ENCODE measurements at places on chromosomes 16 and 17.

DNA sequence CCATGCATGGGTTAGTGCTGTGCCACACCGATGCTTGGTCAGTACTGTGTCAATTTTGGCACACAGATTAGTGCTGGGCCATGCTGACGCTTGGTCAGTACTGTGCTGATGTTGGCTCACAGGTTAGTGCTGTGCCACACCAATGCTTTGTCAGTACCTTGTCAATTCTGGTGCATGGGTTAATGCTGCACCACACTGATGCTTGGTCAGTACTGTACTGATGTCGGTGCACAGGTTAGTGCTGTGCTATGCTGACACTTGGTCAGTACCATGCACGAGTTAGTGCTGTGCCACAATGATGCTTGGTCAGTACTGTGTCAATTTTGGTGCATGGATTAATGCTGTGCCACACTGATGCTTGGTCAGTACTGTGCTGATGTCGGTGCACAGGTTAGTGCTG, 103.0 kb downstream of the NPIPB11 start:
- no peak for DNase-seq

GRCh38 chr17:72118335-72119076, 2.3 kb upstream of the SOX9 start:
- peak; percentile 69 for DNase-seq

DNA sequence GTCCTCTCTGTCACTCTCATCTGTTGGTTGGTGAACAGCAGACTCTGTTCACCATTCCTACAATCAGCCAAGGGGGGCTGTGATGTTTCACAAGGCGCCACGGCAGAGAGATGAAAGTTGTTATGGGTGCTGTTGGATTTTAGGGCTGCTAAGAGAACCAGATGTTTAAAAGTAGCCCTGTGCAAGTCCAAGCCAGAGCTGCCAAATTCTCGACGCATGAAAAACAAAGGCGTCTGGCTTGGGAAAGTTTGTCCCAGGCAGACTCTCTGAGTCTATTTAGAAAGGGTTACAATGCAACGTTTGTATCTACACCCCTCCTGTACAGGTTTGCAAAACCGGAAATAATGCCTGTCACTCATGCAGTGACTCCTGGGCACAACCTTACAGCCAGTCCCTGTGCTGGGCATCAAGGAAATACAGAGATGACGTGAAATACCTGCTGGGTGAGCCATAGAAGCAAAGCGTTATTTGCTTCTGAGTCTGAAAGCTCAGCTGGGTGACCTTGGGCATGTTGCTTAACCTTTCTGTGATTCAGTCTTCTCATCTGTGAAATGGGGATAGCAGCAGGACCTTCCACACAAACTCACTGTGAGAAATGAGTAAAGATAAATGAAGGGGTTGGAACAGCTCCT, 74.8 kb downstream of the XYLT1 start:
- DNase-seq, result no peak

DNA sequence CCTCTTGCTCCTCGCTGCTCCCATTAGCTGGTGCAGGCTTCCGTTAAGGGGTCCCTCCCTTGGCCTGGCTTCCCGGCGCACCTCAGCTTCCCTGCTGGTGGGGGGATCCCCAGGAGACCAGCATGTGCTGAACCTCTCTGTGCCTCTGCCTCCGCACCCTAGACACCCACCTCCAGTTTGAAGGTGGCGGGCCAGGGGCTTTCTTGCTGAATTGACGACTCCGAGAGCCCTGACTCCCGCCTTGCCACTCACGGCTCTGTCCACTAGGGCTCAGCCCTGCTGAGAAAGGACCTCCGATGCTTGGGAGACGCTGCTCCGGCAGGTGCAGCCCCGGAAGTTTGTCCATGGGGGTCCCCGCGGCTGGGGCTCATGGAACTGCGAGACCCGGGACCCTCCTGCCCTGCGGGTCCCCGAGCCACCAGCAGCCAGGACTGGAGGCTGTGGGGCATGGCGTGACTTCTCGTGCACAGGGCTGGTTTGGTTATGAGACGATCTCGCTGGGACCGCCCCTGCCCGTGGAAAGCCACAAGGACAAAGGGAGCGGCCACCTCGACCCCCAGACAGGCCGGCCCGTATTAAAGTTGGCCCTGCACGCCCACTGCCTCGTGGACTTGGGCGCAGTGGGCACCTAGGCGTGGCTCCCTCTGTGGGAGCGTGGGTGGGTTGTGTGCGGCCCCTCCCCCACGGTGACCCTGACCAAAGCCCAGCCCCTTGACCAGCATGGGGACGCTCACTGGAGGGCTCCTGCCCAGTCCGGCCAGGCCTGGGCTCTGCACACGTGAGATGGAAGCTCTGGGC, 8.1 kb downstream of the CHMP6 start:
- no peak for DNase-seq

- DNase-seq, result no peak
These were observed 977.2 kb downstream of the CDH11 start for GRCh38 chr16:64144617-64145016.

DNA sequence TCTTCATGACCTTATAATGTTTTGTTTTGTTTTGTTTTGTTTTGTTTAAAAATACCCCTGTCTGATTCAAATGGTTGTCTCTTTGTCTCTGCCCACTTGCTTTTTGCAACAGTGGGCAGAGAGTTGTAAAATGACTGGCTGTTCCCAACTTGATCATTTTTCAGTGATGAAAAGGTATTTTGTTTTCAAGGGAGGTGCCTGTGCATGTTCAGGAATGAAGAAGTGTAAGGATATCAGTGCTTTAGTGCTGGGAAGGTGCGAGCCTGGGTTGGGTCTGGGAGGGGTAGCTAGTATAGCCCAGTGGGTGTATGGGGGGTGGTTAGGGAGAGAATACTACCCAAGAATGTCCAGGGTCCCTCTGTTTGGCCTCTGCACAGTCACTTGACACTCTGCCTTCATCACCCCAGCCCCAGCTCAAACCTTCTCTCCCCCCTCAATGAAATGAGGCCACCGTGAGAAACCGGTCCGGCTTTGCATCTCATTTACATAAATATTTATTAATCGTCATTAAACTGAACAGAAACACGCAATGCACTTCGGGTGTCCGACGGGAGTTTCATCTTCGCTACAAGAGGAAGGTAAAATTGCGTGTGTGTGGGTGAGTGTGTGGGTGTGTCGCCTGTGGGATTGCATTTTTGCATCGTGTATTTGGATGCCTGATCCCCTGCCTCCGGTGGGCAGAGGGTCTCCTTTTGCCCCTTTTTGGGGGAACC, 4.3 kb downstream of the NEUROD2 start:
- DNase-seq, result no peak

- no peak for DNase-seq
These were observed 3.1 kb downstream of the GAA start for GRCh38 chr17:80104321-80104955.

- DNase-seq, result no peak
These were observed 50.8 kb upstream of the GNG13 start for GRCh38 chr16:851209-851810.

DNA sequence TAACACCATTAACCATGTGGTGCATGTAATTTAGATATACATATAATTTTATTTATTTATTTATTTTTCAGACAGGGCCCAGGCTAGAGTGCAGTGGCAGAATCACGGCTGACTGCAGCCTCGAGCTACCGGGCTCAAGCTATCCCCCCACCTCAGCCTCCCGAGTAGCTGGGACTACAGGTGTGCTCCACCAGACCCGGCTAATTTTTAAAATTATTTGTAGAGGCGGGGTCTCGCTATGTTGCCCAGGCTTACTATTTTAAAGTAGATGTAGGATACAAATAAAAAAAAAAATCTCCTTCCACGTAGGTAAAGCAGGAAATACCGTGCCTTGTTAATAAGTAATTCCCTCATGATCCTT, 446 bp upstream of the COQ7 start:
- no peak for DNase-seq

- peak; percentile 56 for DNase-seq
These were observed at the start of gene LRRC75A for GRCh38 chr17:16491703-16492612. Gene LRRC75A (minus strand): TSS chr17:16492193. CDS start chr17:16491990, 203 bp downstream.

DNA sequence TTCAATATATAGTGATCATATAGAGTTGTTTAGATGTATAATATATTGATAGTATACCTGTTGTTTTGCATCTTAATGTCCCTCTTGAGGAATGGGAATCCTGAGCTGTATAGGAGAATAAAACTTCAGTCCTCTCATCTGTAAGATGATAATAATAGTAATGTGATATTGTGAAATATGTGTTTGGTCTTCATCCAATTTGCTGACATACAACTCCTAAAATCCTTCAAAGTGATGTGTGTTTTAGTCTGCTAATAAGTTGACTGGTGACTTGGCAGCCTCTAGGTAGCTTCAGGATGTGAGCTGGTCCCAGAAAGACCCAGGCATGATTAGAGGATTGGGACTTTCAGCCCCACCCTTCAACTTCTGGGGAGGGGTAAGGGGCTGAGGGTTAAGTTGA, 22.8 kb upstream of the NFAT5 start:
- no peak for DNase-seq

GRCh38 chr16:69407702-69408323, 16.6 kb upstream of the CYB5B start:
- DNase-seq, result peak; percentile 66

- DNase-seq, result no peak
These were observed 1.9 kb downstream of the TMEM101 start for GRCh38 chr17:44012874-44013273.

- peak; percentile 69 for DNase-seq
These were observed 366.6 kb upstream of the CCL2 start for GRCh38 chr17:33888455-33888854.

- DNase-seq, result peak; percentile 83
These were observed at the start of gene RNPS1 for GRCh38 chr16:2267913-2268666. Gene RNPS1 (minus strand): TSS chr16:2268126. CDS start chr16:2264643, 3,483 bp downstream.

GRCh38 chr17:77995146-77995852, 36.8 kb downstream of the TNRC6C start:
- no peak for DNase-seq

DNA sequence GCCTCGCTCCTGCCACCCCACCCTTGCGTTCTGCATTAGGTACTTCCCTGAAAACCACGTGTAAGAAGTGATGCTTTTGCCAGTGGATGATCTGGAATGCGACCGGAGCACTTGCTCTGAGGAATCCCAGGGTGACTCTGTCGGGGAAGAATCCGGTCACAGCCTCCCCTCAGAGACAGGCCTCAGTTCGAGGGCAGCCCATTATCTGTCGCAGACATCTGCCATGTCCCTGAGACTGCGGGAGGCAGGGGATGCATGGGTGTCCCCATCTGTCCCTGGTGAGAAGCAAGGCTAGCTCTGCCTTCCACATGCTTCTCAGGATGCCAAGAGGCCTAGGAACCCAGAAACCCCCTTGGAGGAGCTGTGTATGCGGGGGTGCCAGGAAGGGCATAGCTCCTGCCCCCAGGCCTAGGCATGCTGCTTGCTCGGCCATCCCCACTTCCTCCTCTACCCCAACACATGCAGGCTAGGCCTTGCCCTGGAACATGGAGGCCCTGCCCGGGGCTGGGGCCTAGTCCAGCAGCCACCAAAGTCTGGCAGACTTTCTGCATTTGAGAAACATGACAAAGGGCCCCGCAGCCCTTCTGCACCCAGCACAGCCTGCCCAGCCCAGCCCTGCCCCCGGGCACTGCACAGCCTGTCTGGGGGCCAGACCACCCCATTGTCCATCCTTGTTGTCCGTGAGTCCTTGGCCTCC, 20.5 kb downstream of the MNT start:
- DNase-seq, result no peak

DNA sequence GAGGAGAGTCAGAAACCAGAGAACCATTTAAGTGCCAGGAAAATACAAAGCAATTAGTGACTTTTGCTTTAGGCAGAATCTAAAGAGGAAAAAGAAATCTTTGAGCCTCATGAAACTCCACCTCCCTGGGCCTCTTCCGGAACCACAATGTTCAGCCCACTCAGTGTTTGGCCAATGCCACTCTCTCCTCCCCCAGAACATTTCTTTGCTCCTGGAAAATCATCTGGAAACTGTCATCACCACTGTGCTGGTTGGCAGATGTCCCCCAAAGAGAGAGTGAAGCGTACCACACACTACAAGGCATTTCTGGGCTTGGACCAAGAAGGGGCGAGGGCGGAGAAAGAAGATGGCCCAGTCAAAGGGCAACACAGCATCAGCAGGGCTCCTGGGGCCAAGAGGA, 7.1 kb upstream of the SOX9 start:
- no peak for DNase-seq

GRCh38 chr16:47144559-47144877, 773 bp upstream of the NETO2 start:
- no peak for DNase-seq

DNA sequence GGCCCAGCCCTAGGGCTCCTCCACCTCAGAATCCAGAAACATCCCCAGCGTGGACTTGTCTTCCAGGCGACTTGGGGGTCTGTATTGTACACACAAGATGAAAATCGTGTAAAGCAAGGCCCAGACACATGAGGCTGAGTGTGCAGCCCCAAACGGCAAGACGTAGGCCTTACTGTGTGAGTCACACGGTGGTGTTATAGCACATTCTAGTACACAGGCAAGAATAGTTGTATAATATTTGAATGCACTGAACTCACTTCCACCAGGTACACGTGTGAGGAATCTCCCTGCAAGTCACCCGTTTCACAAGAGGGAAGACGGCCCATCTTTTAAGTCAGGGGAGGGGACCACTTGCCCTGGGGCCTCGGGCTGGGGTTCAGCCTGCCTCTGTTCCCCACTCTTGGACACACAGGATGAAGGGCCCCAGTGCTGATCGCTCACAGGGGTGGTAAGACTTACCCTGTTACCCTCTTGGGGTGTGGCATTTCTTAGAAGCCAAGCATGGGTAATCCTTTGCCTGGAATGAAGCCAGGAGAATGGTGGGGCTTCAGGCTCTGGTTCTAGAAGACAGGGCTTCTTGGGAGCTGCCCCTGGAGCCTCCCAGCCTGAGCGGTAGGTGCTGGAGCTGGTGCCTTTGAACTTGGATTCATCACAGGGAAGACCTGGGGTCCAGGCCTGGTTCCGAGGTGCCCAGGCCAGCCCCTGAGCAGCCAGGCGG, 71.3 kb downstream of the SREBF1 start:
- no peak for DNase-seq

GRCh38 chr17:77107506-77108433, 33.0 kb upstream of the SEC14L1 start:
- peak; percentile 28 for DNase-seq

GRCh38 chr17:27438348-27438998, 17.8 kb upstream of the KSR1 start:
- no peak for DNase-seq

- DNase-seq, result no peak
These were observed 52.3 kb downstream of the BMERB1 start for GRCh38 chr16:15486661-15487060.

DNA sequence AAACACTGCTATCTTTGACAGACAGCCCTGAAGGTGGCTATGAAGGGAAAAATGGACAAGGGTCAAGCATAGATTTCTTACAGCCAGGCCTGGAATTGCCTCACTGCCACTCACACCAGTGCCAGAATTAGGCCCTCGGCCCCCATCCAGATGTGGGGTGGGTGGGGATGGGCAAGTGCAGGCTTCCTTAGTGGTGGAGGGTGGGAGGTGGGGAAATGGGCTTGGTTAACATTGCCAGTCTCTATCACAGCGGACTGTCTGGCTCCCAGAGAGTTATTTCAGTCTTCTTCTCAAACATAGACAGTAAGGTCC, 24.9 kb downstream of the B9D1 start:
- DNase-seq, result no peak
